IPS DF 6.9 (cell line): ENCODE measurements at places on chromosomes 1 and 21.
A peak's percentile ranks its signal among the peaks of the same experiment; 100 is the strongest.

- no peak for DNase-seq
Measured at GRCh38 chr1:31792116-31792515, 23.7 kb downstream of the SPOCD1 start.

DNA sequence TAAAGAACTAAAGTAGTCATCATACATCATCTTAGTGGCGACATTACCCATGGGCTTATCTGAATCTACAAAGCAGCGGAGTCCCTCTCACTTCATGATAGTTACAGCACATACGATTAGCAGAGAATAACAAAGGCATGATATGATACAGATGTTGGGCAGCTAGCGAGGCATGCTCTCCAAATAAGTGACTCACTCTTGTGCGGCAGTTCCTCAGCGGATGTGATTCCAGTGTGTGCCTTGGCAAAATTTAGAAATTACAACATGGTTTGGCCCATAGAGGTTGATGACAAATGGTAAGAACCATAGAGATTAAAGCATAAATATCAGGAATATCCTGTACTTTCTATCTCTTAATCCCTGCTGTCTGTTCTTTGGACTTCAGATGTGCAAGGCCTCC, 48.1 kb upstream of the PAXBP1 start:
- no peak for DNase-seq

DNA sequence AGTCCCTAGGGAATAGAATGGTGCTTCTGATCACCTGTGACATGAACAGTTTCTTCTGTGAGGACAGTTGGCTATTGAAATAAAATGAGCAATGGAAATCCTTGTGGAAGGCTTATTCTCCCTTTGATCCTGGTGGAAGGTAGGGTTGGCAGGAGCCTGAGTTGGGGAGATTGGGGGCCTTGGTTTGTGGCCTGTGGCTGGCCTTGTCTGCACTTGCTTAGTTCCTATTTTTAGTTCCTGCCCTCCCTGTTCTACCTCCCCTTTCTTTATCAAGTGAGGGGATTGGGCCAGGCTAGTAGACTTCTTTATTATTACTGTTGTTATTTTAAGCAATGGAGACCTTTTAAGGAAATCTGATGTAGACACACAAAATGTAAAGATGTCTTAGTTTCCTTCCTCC, 8.2 kb downstream of the DMRTB1 start:
- no peak for DNase-seq

- no peak for DNase-seq
Measured at GRCh38 chr1:10686404-10687040, 109.9 kb downstream of the CASZ1 start.

DNA sequence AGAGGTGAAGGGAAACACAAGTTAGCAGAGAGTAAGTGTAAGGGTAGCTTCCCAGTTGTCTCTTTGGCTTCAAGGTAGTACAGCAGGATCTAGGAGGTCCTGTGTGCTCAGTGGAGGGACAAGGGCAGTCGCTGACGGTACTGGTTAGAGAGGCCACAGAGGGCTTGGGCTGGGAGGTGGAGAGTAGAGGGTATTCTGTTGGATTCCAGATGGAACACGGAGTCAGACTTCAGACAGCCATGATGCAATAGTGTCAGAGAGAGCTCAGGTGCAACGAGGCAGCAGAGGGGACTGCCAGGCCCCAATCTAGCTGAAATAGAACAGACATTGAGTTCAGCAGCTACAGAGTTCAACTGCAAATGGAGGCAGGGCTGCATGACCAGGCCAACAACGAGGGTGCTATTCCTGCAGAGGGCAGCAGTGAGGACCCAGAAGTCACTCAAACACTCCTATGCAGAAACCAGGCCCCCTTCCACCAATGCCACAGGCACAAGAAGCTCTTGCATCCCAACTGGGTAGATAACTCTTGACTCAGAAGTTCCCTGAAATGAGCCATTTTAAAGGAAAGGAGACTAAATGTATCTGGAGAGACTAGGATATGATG, 325.0 kb upstream of the ESRRG start:
- peak; percentile 60 for DNase-seq

DNA sequence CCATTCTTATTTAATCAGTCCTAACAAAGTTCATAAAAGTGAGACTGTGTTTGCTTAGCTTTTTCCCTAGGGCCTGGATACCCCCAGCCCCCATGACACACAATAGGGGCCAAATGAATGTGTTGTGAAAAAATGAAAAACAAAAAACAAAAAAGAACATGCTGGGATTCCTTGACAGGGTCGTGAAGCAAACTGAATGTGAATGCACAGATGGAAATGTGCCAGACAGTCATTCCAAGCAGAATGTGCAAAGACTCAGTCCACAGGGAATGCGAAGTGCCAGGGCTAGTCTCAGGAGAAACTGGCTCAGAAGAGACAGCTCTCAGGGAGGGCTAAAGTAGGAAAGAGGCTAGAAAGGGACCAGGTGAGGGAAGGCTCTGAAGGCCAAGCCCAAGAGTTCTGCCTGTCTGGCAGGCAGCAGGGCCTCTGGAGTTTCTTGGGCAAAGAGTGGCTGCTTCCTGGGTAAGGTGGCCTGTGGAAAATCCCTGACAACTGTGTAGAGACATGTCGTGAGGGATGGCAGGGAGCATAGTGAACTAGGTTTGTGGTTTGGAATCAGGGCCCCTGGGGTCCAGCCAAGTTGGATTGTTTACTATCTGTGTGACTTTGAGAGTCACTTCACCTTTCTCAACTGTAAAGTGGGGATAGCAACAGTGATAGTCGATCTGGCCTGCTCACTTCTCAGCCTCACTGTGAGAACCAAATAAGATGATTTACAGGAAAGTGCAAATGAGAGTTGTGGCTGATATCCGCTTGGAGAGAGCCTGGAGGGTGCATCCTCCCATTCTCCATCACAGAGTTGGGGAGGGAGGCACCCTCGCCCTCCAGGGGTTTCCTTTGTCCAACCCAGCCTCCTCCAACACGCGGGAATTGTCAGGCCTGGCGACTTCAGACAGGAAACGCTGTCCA, 1.2 kb upstream of the ADAM15 start:
- no peak for DNase-seq
